ENCODE measurements at places on chromosomes 4 and X.

GRCh38 chr4:91924625-91925024 lies 379.1 kb upstream of the GRID2 start:
- DNase-seq = no peak

- no peak for DNase-seq
These were observed 615.4 kb upstream of the ZFP42 start for GRCh38 chr4:187380181-187380581.

DNA sequence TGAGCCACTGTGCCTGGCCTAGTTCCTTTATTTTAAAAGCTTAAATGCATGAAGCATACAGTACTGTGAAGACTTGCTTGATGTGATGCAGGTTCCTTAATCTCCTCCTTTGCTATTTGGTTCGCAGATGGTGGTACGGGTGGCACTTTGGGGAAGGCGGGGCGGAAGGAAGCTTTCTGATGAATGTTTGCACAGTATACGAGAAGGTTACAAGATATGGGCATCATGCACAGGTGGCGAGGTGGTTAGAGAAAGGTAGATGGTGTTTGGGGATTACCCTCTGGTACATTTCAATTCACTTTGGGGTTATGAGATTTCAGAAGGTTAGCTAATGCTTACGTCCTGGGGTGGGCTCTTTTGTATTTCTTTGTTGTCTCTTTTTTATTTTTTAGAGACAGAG lies 17.2 kb downstream of the RHOH start:
- DNase-seq = no peak

DNA sequence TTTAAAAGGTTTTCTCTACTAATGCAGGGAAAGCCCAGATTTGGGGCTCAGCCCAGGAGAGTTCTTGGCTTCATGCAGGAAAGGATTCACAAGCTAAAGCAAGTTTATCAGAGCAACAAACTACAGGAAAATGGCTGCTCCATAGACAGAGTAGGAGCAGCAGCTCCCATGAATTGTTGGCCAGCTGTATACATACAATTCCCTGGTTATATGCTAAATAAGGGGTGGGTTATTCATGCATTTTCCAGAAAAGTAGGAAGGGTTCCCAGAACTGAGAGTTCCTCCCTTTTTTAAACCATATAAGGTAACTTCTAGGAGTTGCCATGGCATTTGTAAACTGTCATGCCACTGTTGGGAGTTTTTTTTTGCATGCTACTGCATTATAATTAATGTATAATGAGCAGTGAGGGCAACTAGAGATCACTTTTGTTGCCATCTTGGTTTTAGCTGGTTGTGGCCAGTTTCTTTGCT lies 2.6 kb downstream of the C4orf33 start:
- no peak for DNase-seq
